Foreskin keratinocyte (primary cell): ENCODE measurements at places on chromosomes 12 and 14. TPM values are rescaled to one million over a fixed set of nuclear protein-coding genes. Genes with fewer than 3 reads are reported as not detected.

The SUSD6 gene
- 14.5 and 17.4 TPM in 2 replicates for total RNA-seq

The SMIM41 gene
- total RNA-seq: not detected in 2 replicates

The GLRX5 gene
- 47.8 and 48.6 TPM in 2 replicates for total RNA-seq

The ZBTB42 gene
- total RNA-seq: 2.3 TPM in 2 replicates

The C14orf180 gene
- total RNA-seq: not detected in 2 replicates

The CYP46A1 gene
- total RNA-seq: 0.04 TPM in 1 of 2 replicates, not detected in the other

The TAS2R30 gene
- 0.49 and 0.58 TPM in 2 replicates for total RNA-seq

The PKP2 gene
- total RNA-seq: 76.0 and 84.4 TPM in 2 replicates

The TAS2R13 gene
- 0.18 and 0.24 TPM in 2 replicates for total RNA-seq

The DTX1 gene
- total RNA-seq: not detected in 2 replicates

The MGP gene
- 0.44 TPM in 1 of 2 replicates, not detected in the other for total RNA-seq

The PLEKHA5 gene
- 23.2 and 26.1 TPM in 2 replicates for total RNA-seq

The WNT5B gene
- total RNA-seq: 19.9 and 23.8 TPM in 2 replicates

The SELPLG gene
- 0.25 and 0.34 TPM in 2 replicates for total RNA-seq

The CDH24 gene
- 7.1 and 8.5 TPM in 2 replicates for total RNA-seq

The C12orf54 gene
- total RNA-seq: 4.3 and 5.7 TPM in 2 replicates

The OTX2 gene
- total RNA-seq: not detected in 2 replicates

The ADAMTS20 gene
- not detected in 2 replicates for total RNA-seq

The CCDC38 gene
- not detected in 2 replicates for total RNA-seq

The CIROP gene
- not detected in 2 replicates for total RNA-seq

The LRP6 gene
- total RNA-seq: 14.4 and 14.8 TPM in 2 replicates

The OS9 gene
- 93.8 and 96.0 TPM in 2 replicates for total RNA-seq
